ENCODE measurements at places on chromosomes 16 and 17.

- DNase-seq = no peak
These were observed 57.8 kb upstream of the IL34 start for GRCh38 chr16:70588565-70588964.

GRCh38 chr17:37789771-37790541, 45.1 kb upstream of the HNF1B start:
- DNase-seq = no peak

DNA sequence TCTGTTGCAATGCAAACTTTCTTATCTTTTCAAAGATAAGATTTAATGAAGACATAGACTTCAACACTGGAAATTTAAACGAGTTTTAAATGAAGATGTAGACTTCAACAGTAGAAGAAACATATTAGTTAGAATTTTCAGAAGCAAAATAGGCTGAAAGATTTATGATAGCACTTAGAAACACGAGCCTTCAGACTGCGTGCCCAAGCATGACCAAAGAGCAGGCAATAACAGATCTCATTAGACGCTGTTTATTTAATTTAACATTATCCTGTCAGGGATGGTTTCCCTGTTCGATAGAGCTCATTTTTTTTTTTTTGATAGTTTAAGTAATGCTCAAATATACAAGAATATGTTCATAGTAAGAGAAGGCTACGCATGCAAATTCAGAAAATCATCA, 604.7 kb upstream of the SOX9 start:
- no peak for DNase-seq

DNA sequence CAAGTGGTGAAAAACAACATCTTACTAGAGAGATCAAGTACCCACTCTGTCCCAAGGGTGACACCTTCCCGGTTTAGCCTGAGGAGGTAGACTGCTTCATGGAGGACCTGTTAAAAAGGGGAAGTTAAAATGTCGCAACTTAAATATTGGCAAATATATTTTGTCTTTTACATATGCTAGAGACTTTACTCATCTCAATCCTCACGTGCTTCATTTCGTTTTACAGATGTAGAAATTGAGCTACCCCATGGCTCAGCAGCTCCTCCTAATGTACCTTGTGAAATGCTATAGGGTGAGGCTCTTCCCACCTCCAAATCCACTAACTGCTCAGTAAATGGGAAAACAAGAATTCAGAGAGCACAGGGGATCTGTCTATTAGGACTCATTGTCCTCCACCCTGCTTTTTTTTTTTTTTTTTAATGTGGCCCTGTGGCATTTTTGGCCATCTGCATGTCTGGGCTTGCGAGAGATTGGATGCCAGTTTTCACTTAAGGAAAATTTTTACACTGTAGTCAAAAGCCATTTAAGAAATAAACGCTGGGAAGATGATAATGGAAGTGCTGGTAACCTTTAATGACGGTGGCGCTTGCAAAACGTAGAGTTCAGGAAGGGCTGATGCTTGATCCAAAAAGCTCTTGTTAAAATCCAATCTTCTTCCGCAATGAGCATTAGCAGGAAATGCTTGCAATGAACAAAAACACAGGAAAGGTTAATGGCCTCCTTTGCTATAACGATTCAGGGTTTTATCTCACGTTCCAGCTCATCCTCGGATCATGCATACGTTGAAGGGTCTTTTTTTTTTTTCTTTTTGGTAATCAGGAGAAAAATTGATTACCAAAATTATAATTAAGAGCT, 39.8 kb downstream of the HSBP1 start:
- DNase-seq = no peak

DNA sequence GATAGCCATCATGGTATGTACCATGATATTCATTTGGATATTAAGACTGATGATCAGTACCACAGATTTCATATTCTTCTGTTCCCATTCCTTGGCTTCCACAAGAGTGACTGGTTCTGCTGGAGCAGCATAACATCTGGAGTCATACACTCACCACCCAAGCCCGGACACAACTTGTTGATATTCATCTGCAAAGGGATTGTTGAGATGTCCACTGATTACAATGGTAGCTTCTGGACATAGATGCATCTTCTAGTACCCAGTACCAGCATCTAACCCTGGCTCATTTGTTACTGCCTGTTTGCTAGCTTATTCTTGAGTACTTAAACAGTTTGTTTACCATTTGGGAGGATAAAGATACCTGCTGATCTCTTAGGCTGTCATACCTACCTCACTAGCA, 235.7 kb upstream of the AXIN2 start:
- DNase-seq = no peak

DNA sequence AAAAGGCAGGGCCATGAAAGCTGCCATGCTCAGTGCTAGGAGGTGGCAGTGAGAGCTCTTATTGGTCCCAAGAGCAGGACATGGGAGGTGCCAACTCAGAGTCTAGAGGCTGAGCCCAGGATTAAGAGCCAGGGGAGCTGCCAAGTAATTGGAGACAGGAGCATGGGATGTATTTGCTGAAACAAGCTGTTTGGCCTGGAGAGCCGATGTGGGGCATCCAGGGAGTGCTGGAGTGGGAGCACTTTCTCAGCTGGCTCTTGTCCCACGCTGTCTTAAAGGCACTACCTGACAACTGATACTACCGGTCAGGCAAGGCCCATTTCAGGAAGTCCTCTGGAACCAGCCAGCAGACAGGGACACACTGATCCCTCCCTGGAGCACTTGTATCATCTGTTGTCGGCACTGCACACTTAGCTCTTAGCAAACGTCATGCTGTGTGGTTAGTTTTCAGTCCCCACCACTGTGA, 19.3 kb downstream of the ANKFN1 start:
- DNase-seq = no peak

DNA sequence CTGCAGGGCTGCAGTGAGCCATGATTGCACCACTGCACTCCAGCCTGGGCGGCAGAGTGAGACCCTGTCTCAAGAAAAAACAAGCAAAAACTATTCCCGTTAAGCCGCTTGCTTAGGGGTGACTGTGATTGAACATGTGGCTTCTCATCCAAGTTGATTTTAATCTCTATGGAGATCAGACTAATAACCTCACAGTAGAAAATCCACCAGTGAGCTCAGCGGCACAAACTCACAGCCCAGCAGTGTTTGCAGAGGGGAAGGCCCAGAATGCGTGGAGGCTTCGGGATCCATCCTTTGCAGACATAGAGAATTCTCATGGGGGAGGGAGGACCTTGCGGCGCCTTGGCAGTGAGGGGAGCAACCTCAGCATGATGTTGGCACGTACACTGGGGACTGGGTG, 7.4 kb downstream of the BANP start:
- no peak for DNase-seq

GRCh38 chr16:90002759-90003158, 16.5 kb downstream of the DBNDD1 start:
- no peak for DNase-seq
